ENCODE measurements at places on chromosomes 12 and 14.

DNA sequence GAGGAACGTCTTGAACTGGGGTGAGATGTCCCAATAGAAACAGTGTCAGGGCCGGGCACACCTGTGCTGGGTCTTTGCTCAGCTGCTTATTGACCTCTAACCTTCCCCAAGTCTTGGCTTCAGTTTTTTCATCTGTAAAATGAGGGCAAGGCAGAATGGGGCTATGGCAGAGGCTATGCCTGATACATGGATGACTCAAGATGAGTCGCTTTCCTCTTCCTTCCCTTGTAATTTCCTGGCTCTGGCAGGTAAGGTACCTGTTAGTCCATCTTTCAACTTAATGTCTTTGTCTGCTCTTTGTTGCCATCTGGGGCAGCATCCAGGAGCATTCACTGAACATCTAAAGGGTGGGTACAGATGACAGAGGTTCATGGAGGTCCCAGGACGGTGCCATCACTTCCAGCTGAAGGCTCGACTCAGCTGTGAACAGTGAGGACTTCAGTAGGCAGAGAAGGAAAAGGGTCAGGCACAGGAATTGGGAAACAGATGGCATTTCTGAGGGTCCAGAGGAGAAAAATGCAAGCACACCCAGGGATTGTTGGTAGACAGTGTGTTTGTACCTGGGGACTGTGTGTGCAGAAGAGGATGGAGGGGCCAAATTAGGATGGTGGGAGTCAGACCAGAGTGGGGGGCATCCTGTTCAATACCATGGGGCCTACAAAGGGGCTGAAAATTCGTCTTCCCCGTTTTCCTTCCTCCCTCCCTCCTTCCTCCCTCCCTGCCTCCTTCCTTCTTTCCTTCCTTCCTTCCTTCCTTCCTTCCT lies 268.3 kb downstream of the VRK1 start:
- no peak for DNase-seq

DNA sequence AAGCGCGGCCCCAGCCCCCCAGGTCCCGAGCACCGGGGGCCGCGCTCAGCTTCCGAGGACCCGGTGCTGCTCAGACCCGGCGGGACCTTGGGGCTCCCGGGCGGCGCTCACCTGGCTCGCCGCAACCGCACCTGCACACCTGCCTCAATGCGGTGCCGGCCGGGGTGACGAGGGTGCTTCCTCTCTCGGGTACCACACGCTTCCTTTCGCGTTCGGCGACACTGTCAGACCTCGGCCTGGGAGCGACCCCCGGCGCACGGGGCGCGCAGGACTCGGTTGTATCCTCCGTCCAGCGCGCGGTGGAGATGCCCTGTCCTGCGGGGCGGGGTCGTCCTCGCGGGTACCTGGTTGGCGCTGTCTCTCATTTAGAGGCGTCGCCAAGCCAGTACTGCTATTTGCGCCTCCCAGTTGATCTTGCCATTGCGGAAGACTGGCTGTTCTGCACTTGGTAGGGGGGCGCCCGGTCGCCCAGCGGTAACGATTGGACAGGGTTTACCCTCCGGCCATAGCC lies 718 bp downstream of the PACS2 start:
- DNase-seq: no peak

DNA sequence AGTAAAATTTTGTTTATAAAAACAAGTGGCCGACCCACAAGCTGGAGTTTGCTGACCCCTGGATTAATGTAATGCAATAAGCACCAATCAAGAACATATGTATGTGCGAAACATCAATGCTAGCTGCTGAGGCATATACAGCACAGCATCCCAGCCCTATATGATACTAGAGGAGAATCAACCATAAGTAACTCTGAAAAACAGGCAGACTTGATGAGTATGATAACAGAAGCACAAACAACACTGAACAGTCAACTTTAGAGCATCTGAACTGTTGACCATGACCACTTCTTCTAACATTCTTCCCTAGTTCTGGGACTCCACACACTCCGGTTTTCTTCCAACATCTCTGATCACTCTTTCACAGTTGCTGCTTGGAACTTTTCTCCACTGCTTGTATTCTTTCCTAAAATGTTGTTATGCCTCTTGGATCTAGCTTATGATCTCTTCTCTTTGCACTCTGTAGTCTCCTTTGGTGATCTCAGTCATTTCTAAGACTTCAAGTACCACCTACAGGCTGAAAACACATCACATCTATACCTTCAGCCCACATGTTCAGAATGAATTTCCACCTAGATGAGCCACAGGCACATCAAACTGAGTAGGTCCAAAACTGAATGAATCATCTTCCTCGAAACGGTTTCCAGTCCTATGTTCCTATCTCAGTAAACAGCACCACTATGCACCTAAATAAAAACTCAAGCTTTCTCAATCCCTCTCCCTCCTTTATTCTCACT lies 57.2 kb downstream of the STXBP6 start:
- DNase-seq: no peak

- DNase-seq: no peak
Measured at GRCh38 chr12:27337376-27337775, 4.7 kb downstream of the BMAL2 start.

- DNase-seq: no peak
Measured at GRCh38 chr14:47541662-47542061, 133.7 kb downstream of the MDGA2 start.

GRCh38 chr12:115387467-115387901 lies 703.5 kb upstream of the TBX3 start:
- DNase-seq: no peak

All from fibroblast of skin of right quadriceps (primary cell).